ENCODE measurements at places on chromosomes 3 and 15. TPM values are rescaled to one million over a fixed set of nuclear protein-coding genes. Genes with fewer than 3 reads are reported as not detected.

Gene TRPM1
- total RNA-seq, result not detected

Gene SKIL
- total RNA-seq, result 148 TPM

Gene DNAH1
- 2.9 TPM for total RNA-seq

Gene GOLGA6D
- total RNA-seq, result 0.14 TPM

Gene IRAK2
- total RNA-seq, result 0.14 TPM

Gene SST
- not detected for total RNA-seq

Gene ABCC5
- total RNA-seq, result 35.7 TPM

Gene NBEAL2
- total RNA-seq, result 59.2 TPM

Gene ARHGAP11A
- 107 TPM for total RNA-seq

Gene SPTBN5
- total RNA-seq, result 2.8 TPM

Gene EBLN2
- 12.2 TPM for total RNA-seq

Gene XXYLT1
- 38.3 TPM for total RNA-seq

Gene ADCY5
- total RNA-seq, result 3.9 TPM

Gene RGMA
- 19.7 TPM for total RNA-seq

Gene SPRED1
- 50.8 TPM for total RNA-seq

Gene THSD4
- total RNA-seq, result 5.7 TPM

Gene DUOXA2
- total RNA-seq, result not detected

Gene CISH
- total RNA-seq, result 2.0 TPM

Gene HES1
- total RNA-seq, result 2.1 TPM

Gene CYP1A1
- total RNA-seq, result not detected

Gene HCN4
- total RNA-seq, result 0.82 TPM

Gene VIPR1
- total RNA-seq, result 11.7 TPM

Gene GP9
- not detected for total RNA-seq

Gene SYNPR
- total RNA-seq, result 0.18 TPM

Gene CELF6
- 0.36 TPM for total RNA-seq

Gene IL5RA
- total RNA-seq, result not detected

Gene MYO1E
- total RNA-seq, result 72.2 TPM

Gene OXNAD1
- 16.1 TPM for total RNA-seq

Gene HEG1
- 27.0 TPM for total RNA-seq

Gene HIGD2B
- total RNA-seq, result not detected

Gene TP63
- total RNA-seq, result 0.11 TPM

All from endodermal cell (in vitro differentiated cells).